ENCODE measurements at places on chromosomes 6 and 20. TPM values are rescaled to one million over a fixed set of nuclear protein-coding genes. Genes with fewer than 3 reads are reported as not detected.

Gene TPX2
- 6.9 TPM for total RNA-seq

Gene BANF2
- total RNA-seq, result not detected

Gene KIFC1
- 36.2 TPM for total RNA-seq

Gene FOXC1
- 7.6 TPM for total RNA-seq

Gene CHRNA4
- not detected for total RNA-seq

Gene ELOVL2
- under 0.01 TPM for total RNA-seq

Gene SPATA25
- 3.5 TPM for total RNA-seq

Gene OOEP
- total RNA-seq, result not detected

Gene EDN1
- total RNA-seq, result 0.87 TPM

Gene DEFB123
- total RNA-seq, result not detected

Gene FAM162B
- total RNA-seq, result 0.33 TPM

Gene CTAGE9
- total RNA-seq, result not detected

Gene SLC22A2
- not detected for total RNA-seq

Gene SLC52A3
- not detected for total RNA-seq

Gene GABRR1
- not detected for total RNA-seq

Gene AHCY
- total RNA-seq, result 70.3 TPM

Gene ADTRP
- total RNA-seq, result 2.3 TPM

Gene KIAA1755
- total RNA-seq, result 4.1 TPM

Gene CDKAL1
- 23.1 TPM for total RNA-seq

Gene DDO
- total RNA-seq, result 0.66 TPM

Gene SYTL3
- total RNA-seq, result 4.9 TPM

Gene SLC25A27
- total RNA-seq, result 9.9 TPM

Gene NRM
- total RNA-seq, result 3.1 TPM

Gene MATN4
- total RNA-seq, result 0.33 TPM

Gene VEGFA
- total RNA-seq, result 183 TPM

Gene DEFB128
- not detected for total RNA-seq

Gene TMC2
- not detected for total RNA-seq

Gene CHMP4B
- total RNA-seq, result 38.8 TPM

Gene MCM8
- 14.3 TPM for total RNA-seq

Gene TBX18
- 55.7 TPM for total RNA-seq

Gene HLA-DPB1
- 1.8 TPM for total RNA-seq

Gene NKX2-2
- total RNA-seq, result not detected

Gene STMN3
- 36.7 TPM for total RNA-seq

All from smooth muscle cell of trachea (primary cell).